ENCODE measurements at places on chromosomes 1 and 21. TPM values are rescaled to one million over a fixed set of nuclear protein-coding genes. Genes with fewer than 3 reads are reported as not detected.

GRCh38 chr1:11923069-11923826 lies 3.0 kb downstream of the KIAA2013 start:
- no peak for DNase-seq

DNA sequence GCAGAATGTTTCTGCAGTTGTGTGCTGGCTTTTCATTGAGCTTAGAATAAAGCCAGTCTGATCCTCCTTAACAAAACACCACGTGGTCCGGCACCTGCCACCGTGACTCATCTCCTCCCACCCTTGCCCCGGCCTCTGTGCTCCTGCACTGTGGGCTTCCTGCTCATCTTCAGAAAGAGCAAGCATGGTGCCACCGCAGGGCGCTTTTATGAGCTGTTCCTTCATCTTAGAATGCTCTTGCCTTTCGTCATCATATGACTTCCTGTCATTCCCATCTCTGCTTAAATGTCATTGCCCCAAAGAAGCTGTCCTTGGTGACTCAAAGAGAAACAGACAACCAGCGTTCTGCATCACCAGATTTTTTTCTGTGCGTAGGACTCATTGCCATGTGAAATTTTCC lies 117.8 kb downstream of the HHAT start:
- DNase-seq = peak; percentile 65

DNA sequence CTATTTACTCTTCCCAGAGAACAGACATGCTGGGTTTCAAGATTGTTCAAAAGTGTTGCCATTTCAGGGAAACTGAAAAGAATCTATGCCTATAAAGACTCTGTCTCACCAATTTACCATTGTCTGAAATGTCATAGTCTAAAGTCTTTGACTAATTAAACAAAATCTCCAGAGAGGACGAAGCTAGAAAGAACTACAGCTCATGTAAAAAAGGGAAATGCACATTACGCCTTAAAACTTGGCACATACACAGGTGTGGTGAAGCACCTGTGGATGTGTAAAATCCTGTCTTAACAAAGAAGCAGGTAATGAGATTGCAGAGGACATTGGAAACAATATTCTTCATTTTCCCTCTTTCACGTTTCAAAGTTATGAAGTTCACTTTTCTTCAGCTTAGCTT lies 130.6 kb downstream of the EIF4G3 start:
- DNase-seq = no peak

DNA sequence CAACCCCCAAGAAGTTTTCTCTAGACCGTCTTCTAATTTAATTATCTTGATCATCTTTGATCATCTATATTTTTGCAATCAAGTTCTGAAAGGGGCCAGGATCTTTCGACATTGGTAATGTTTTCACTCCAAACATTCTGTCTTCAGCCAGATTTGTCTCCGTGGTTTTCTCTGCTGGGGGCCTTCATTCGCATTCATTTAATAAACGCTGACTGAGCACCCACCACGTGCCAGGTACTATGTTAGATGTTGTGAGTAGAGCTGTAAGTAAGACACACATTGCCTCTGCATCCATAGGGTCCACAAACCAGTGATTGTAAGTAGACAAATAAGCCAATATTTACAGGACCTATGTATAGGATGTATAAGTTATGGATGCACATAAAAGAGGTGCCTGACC lies 134.5 kb upstream of the MROH9 start:
- DNase-seq = no peak

DNA sequence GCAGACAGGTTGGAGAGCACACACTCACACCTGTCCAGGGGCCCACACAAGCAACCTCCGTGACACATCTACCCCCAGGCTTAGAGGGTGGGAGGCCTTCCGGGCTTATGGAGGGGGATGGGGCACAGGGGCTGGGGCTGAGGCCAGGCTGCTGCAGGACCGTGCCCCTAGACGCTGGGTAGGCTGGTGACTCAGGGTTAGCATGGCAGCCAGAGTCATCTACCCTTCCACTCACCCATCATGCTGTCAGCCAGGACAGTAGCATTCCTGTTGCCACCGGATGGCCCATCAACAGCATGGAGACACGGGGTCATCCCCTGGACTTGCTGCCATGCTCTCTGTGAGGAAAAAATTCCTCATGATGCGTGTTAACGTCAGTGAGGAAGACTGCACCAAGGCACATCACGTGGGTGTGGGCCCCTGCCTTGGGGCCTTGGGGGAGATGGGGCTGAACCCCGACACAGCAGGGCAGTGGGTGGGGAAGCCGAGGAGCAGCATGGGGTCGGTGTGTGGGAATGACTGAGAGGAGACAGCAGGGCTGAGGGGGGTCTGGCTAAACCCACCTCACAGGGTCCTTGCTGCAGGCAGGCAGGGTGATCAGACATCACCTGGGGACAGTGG lies 52.8 kb downstream of the WNT9A start:
- no peak for DNase-seq

GRCh38 chr1:76083189-76083588 lies 8.6 kb downstream of the ST6GALNAC3 start:
- no peak for DNase-seq

DNA sequence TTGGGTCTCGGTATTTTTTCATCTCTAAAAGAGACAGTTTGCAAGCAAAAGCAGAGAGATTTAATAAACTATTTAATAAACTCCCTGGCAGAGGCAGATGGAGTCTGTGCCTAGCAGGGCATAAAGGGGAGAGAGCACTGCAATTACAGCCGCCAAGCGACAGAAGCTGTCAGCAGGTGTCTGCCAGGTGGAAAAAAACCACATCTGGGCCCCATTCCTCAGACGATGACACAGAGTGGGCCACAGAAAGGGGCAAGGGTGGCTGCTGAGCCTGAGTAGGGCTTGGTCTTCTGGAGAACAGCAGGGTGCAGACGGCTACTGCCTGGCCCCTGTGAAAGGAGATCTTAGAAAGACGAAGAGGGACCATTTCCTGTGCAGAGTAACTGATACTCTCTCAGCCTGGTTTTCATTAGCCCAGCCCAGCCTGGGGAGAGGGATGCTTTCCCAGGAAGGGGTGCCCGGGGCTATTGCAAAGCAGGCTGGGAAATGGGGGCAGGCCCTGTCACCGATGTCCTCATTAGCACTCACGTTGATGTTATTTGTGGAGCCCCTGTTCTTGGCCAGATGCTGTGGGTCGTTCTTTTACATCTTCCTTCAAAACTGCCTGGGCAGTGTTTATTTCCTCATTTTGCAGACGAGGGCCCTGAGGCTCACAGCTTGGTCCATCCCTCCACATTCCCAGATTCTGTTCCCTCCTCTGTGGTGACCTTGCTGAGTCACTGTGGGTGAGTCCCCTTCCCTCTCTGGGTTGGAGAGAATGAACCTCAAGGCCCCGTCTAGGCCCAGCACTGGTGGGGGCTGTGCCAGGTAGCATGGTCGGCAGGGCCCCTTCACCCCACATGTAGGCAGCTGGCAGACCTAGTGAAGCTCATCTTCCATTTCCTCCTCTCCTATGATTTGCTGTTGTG lies 472.7 kb downstream of the PTPRU start:
- DNase-seq = peak; percentile 84

DNA sequence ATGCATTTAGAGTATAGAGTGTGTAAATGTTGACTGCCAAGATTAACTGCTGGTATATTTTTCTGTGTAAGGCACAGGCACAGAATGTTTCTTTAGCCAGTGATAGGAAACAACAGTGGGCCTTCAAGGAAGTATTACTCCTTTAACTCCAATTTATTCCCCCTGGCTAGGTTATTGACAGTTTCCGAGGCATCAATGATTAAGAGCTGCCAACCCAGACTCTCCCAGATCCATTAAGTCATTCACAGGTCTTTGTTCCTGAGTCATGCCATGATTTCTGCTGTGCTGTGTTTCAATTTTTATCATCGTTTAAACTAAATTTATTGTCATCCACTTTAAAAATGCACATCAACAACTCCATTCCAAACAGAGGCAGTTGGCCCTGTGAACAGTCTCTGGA lies 9.2 kb downstream of the ZNF648 start:
- DNase-seq = no peak

GRCh38 chr1:87795615-87796337 lies 467.1 kb downstream of the LMO4 start:
- peak; percentile 76 for DNase-seq

GRCh38 chr1:107139833-107140702 lies 771 bp upstream of the NTNG1 start:
- peak; percentile 60 for DNase-seq

- no peak for DNase-seq
Observed at GRCh38 chr21:29271927-29272333, 26.8 kb upstream of the BACH1 start.

DNA sequence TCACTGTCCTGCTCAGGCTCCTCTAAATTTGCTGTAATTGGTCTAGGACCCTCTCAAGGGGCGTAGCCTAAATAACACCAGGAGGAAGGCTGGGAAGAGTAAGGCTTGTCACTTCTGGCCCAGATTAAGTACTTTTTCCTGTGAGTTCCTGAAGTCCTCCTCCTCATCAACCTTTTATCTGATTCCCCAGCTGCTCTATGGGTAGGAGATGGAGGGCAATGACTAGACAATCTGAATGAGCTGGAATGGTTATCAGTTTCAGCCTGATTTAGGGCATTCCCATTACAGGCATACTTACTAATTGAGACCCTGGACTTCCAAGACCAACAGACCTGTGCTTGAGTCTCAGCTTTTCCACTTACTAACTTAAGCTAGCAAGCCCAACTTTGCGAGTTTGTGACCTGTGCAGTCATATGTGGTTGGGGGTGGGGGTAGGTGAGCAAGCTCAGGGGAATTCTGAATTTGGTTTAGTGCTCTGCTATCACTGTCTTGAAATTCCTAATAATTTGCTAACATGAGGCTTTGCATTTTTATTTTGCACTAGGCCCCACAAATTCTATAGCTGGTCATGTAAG lies 18.0 kb upstream of the FGGY start:
- DNase-seq = no peak

GRCh38 chr1:93499533-93499932 lies 51.6 kb downstream of the FNBP1L start:
- DNase-seq = no peak

TNFRSF1B gene
- total RNA-seq = 7.3 TPM

LENEP gene
- not detected for total RNA-seq

SMCP gene
- not detected for total RNA-seq

B3GALT2 gene
- total RNA-seq = not detected

PLA2G2D gene
- total RNA-seq = not detected

KRTCAP2 gene
- 271 TPM for total RNA-seq

MTHFR gene
- 12.0 TPM for total RNA-seq

CD2 gene
- not detected for total RNA-seq
